ENCODE measurements at places on chromosomes 1 and 21.
A peak's percentile ranks its signal among the peaks of the same experiment; 100 is the strongest.

- DNase-seq = no peak
Measured at GRCh38 chr1:19405761-19406487, 79.4 kb downstream of the CAPZB start.

DNA sequence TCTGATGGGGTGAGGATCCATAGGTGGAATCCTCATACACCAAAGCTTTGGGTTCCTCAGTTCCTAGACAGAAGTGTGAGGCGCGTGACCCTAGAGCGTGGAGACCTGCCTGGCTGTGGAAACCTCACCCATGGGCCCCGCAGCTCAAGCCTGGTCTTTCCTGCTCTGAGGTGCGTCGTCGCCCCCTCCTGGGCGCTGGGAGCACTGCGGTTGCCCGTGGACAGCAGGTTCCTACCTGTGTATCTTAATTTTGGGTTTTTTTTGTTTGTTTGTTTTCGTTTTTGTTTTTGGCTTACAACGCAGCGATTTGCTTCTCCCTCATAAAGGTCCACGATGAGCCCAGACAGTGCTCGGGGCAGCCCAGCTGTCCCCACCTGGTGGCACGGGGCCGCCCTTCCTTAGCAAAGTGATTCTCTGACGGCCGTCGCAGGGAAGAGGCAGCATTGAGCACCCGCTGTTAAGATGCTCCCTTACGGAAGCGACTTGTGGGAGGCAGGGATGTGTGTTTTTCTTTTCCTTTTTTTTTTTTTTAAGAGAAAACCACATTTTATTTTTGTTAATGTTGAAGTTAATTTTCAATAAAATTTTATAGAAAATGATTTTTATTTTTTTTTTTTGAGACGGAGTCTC, 36.5 kb upstream of the TRAPPC10 start:
- peak; percentile 70 for DNase-seq

DNA sequence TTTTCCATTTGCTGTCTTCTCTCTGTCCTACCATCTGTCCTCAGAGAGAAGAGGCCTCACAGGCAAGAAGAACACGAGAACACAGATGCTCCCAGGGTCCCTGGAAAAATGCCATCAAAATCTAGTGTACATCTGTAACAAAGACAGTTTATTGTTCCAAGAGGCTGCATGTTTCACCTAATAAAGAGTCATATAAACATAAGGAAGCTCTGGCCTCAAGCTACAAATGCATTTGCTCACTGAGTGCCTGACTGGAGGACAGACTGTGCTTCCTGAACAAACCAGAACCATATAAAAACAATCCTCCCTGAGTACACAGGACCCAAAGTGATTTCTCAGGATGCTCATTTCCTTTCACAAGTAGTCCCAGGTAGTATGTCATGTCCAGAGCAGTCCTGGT, 76.3 kb upstream of the SLC44A3 start:
- no peak for DNase-seq

GRCh38 chr1:7860130-7860529, 7.3 kb upstream of the UTS2 start:
- DNase-seq = no peak

- peak; percentile 56 for DNase-seq
Measured at GRCh38 chr1:145720878-145721671, 1.8 kb downstream of the CD160 start.

DNA sequence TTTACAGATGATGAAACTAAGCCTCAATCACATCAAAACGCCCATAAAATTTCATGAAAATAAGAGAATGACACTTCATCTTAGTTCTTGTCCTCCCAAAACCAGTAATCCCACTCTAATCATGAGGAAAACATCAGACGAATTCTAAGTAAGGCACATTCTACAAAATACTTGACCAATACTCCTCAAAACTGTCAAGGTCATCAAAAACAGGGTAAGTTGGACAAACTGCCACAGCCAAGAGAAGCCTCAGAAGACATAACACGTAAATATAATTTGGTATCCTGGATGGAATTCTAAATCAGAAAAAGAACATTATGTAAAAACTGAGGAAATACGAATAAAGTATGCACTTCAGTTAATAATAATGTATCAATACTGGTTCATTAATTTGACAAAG, 128.2 kb downstream of the DPYD start:
- DNase-seq = no peak

DNA sequence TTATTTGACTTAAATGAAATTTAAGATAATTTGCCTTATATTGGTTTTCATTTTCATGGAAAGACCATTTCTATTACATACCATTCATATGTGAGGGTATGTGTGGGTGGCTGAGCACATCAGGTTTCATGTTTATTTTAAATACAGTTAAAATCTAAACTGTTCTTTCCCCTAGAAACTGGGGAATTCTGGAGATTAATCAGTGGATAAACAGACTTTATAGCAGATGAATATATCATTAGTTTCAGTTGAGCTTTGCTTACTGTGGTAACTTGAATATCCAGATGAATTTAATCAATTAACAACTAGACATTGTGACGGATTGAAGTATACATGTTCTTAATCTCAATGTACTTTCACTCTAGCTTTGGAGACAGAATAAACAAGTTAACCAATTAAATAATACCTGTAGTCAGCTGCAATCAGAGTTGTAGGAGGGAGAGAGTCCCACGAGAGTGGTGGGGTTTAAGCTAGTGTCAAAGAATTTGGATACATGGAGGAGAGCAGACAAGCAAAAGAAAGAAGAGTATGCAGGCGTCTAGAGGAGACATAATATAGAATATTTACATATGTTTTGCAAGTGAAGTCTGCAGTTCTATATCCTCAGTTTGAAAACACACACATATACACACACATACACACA, 97.6 kb downstream of the PDE4B start:
- DNase-seq = no peak

GRCh38 chr1:191348328-191348727, 809.9 kb upstream of the RGS18 start:
- no peak for DNase-seq

GRCh38 chr1:220271706-220272046, 577 bp downstream of the RAB3GAP2 start:
- no peak for DNase-seq

GRCh38 chr1:65260851-65261473, 48.4 kb upstream of the DNAJC6 start:
- DNase-seq = peak; percentile 10

DNA sequence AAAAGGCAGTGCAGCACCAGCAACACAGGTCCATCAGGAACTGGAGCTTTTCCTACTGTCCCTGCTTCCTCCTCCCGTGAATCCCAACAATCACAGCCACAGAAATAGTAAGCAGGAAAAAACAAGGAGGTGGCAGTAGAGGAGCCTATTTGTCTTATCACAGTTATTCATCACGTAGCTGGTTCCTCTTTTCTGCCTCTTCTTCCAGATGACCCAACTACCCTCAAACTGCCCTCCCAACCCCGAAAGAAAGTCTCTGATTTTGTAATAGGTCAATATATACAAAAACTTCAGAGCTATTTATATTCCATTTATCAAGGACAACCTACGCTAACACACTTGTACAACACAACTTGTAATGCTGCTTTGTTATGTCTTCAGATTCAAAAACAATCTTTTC, 21.4 kb downstream of the GNB1 start:
- no peak for DNase-seq

GRCh38 chr1:12618661-12618964, 603 bp upstream of the DHRS3 start:
- no peak for DNase-seq

GRCh38 chr1:245008761-245009160, 144.4 kb upstream of the HNRNPU start:
- no peak for DNase-seq

DNA sequence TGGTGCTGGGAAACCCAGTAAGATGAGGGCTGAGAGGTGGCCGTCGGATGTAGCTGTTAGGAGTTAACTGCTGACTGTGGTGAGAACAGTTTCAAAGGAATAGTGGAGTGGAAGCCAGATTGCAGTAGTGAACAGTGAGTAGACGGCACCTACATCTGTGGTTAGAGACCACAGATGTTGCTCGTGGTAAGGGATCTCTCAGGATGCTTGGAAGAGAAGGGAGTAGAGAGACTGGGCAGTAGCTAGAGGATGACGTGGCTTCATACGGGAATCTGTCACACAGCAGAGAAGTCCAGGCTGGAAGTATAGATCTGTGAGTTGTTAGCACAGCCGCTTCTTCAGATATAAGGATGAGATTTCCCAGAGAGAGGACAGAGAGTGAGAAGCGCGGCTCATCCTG, 7.8 kb upstream of the ARTN start:
- DNase-seq = no peak

GRCh38 chr1:116737855-116738321, 16.3 kb upstream of the CD2 start:
- DNase-seq = peak; percentile 75

GRCh38 chr1:220113136-220113695, 19.3 kb downstream of the IARS2 start:
- DNase-seq = peak; percentile 70

DNA sequence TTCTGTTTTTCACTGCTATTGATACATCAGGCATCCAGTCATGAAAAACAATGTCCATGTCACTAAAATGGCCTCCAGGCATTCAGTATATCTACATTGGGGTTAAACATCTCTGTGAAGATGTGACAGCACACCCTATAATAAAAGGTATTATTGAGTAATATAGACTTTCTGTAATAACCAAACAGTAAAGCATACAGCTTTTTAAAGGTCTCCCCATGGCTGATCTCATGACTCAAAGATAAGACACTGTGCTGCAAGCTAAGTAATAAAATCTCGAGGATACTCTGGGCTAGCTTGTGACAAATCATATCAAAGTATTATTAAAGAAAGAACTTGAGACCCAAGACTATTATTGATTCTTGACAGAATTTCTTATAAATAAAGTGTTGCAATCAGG, 613.1 kb upstream of the PKN2 start:
- no peak for DNase-seq

- peak; percentile 41 for DNase-seq
Measured at GRCh38 chr1:154170547-154171222, 15.8 kb upstream of the NUP210L start.

DNA sequence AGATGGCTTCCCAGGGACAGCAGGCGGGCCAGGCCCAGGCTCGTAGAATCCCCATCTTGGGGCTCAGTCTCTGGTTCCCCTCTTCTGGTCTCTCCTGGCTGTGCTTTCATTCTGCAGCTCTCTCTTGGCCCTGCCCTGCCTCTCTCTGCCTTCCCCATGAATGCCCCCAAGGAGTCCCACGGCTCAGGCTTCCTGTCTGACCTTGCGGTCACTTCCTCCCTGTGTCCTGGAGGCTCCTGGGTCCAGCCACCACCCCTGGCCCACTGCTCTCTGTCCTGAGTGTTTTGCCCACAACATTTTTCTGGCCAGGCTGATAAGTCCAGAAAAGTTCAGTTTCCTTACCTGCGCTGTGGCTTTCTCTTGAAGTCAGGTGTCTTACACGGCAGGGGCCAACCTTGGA, 29.1 kb downstream of the PIGP start:
- no peak for DNase-seq

GRCh38 chr1:159296706-159297375, 5.3 kb upstream of the FCER1A start:
- DNase-seq = no peak

- no peak for DNase-seq
Measured at GRCh38 chr1:240598216-240599001, 13.5 kb downstream of the GREM2 start.

DNA sequence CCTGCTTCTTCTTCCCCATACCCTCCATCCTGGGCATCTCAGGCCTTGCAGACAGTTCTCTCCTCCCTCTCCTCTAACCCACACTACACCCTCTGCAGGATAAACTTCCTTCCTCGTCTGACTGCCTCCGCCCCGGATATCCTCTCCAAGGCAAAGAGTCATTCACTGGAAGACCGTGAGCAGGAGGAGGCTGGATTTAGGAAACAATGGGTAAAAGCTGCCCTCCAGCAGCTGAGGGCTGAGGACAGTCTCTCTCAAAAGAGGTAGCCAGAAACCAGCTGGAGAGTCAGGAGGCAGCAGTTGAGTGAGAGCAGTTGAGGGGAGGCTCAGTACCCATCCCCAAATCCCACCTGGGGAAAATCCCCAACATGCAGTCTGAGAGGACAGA, 1.4 kb downstream of the CSRP1 start:
- no peak for DNase-seq

DNA sequence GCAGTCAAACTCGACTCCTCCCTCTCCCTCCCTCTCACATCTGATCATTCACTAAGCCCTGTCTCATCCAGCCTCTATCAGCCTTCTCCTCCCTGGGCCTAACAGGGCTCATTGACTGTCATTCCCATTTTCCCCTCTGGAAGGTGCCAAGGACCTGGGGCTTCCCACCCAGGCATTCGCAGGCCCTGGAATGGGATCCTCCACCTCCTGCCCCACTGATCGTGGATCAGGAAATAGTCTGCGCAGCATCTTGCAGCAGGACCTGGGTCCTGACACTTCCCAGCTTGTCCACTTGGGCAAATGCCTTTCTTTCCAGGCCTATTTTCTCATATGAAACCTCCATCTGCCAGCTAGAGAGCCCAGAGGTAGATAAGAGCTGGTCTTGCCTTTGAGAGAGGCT, 71.2 kb upstream of the ZC3H12A start:
- no peak for DNase-seq
